ENCODE measurements at places on chromosomes 13 and 19.

DNA sequence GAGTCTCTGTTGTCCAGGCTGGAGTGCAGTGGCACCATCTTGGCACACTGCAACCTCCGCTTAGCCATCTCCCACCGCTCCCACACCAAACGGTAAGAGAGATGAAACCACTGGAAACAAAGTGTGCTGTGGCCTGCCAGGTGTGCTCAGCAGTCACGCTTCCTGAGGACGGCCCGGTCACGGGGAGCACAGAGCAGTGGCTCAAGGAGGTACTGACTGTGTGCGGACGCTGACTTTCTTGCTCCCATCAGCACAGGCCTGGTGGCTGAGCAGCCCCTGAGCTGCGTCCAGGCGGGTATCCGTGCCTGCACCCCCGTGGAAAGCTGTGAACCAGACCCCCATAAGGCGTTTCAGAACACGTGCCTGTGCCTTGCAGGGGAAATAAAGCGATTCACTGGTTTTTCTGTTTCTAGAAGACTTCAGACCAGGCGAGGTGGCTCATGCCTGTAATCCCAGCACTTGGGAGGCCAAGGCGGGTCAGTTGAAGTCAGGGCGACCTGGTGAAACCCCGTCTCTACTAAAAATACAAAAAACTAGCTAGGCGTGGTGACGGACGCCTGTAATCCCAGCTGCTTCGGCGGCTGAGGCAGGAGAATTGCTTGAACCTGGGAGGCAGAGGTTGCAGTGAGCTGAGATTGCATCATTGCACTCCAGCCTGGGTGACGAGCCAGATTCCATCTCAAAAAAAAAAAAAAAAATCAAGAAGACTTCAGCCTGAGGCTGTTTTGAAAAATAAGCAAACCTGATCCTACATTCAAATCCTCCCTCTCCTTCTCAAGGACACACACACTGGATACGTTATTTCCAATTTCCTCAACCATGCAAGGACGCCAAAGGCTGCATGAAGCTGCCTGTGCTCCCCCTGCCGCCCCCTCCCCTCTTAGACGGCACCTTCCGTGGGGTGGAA lies 25.5 kb downstream of the ADPRHL1 start:
- no peak for DNase-seq

GRCh38 chr13:25766576-25766975 lies 285.2 kb downstream of the SHISA2 start:
- no peak for DNase-seq

GRCh38 chr13:51538591-51539179 lies 45.6 kb upstream of the WDFY2 start:
- DNase-seq: no peak

DNA sequence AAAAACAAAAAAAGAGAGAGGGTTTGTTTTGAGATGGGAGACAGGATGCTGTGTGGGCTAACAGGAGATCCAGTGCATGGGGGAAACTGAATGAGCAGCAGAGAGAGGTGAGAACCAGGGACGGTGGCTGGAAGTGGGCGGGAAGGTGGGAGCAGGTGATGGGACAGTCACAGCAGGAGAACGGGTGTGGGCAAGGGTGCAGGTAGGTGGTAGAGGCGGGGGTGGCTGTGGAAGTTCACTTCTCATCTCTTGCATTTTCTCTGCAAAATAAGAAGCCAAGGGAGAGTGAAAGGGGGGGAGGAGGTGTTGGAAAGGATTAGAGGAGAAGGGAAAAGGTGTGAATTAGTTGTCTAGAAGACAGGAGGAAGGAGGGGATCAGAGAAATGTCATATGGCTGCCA lies 21.9 kb downstream of the FBXO17 start:
- DNase-seq: peak; percentile 19

DNA sequence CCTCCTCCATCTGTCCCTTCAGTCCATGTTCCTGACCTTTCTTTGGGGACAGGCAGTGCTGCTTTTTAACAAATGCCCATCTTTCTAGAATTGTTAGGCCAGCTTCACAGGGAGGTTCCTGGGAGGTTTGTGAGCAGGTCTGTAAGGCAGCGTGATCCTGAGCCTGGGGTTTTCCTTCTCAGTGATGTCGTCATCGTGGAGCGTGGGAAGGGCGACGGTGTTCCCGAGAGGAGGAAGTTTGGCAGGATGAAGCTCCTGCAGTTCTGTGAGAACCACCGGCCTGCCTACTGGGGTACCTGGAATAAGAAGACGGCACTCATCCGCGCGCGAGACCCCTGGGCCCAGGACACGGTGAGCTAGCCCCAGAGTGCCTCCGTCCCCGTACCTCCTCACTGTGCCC lies 26.8 kb downstream of the CHAF1A start:
- no peak for DNase-seq

- peak; percentile 71 for DNase-seq
Measured at GRCh38 chr19:40284501-40285352, at the start of gene AKT2. TSS of gene AKT2 (minus strand) at chr19:40285345. CDS start at chr19:40265267, 20,078 bp downstream.

DNA sequence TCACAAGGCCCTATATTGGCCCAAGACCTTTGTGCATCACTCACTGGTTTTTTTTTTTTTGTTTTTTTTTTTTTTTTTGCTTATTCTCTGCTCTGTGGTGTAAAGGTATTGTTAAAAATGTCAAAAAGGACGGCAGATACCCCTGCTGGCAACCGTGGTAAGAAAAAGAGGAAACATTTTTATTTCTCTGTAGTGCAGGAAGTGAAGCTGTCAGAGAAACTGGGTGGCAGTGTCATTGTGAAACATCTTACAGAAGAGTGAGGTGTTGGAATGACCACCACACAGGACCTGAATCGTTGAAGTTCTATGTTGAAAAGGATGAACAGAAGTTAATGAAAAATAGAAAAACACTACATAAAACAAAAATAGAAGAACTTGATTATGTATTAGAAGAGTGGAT lies 346.4 kb downstream of the FGF9 start:
- no peak for DNase-seq

GRCh38 chr19:2271234-2272103 lies 10.5 kb downstream of the PEAK3 start:
- DNase-seq: no peak

DNA sequence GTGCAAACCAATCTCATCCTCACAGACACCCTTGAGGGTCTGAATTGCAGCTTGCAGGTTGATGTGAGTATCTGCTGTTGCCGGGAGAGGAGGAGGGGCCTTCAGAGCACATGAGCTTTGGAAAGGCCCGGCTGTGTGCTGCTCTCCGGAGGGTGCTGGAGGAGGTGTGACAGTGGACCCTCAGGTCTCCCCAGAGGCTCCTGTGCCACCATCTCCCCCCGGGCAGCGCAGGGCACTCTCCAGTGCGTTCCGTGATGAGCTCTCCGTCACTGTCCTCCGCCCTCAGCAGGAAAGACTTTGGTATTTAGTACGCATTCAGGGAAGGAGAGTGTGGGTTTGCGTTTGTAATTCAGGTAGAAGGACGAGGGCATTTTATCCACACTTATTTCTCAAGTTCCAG lies 20.0 kb downstream of the LAMP1 start:
- no peak for DNase-seq

DNA sequence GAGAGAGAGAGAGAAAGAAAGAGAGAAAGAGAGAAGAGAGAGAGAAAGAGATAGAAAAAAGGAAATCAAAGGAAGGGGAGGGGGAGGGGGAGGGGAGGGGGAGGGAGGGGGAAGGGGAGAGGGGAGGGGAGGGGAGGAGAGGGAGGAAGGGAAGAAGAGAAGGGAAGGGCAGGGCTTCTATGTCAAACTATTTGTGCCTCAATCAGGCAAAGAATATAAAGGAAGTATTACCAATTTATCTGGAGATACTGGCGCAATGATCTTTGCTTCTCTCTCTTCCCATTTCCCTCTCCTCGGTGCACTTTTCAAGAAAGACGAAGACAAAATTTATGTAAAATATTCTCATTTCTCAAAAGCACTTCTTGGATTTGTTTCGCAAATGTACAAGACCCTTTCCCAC lies 9.3 kb upstream of the INSR start:
- DNase-seq: no peak

- DNase-seq: no peak
Measured at GRCh38 chr13:113890774-113891480, 27.1 kb upstream of the GAS6 start.

DNA sequence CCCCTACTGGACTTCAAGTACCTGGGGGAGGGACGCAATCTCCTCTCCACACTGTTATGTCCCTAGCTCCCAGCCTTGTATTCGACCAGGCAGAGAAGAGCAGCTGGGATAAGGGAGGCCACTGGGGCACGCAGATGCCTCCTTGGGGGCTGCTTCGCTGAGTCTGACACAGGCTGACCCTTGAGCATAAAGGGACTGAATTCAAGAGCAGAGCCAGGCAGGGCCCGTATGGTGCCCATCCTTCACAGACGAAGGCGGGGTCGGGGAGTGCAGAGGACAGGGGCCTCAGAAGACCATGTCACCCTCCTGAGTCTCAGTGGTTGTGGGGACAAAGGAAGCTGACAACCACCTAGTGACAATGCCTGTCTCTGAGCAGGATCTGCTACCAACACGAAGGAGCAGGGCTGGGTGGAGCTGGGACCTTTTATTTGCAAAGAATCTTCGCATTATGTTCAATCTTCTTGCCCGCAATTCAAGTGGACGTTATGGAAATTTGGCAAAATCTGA lies 124.6 kb downstream of the TUBA3C start:
- DNase-seq: no peak

DNA sequence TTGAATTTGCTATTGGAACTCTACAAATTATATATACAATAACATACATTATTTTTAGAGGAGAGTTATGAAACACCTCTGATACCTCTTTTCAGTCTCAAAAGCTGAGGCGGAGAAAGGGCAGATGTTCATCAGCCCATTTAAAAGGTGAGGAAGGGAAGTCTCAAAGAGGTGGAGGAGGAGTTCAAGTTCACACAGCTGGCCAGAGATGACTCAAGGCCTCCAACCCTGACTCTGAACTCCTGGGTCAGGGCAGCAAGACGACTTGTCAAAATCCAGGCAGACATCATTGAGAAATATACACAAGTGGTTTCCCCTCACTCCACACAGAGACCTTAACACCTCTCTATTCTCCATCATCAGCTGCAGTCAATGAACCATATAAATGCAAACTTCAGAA lies 2.1 kb downstream of the SIAH3 start:
- no peak for DNase-seq

DNA sequence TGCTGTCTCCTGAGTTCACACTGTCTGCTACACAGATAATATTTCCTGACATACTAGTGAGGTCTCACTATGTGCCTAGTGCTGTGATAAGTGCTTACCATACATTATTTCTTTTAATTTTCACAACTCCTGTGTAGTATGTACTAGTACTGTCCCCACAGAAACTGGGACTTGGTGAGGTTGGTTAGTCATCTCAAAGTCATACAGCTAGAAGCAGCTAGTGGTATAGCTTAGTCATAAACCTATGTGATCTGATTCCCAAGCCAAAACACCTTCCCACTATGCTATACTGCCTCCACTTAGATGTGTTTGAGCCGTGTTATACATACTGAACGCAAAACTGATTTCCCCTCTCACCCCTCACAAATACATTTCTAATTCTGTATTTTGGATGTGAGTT lies 10.5 kb downstream of the MTMR6 start:
- DNase-seq: no peak

- DNase-seq: no peak
Measured at GRCh38 chr19:7366701-7367420, 18.1 kb downstream of the ARHGEF18 start.

DNA sequence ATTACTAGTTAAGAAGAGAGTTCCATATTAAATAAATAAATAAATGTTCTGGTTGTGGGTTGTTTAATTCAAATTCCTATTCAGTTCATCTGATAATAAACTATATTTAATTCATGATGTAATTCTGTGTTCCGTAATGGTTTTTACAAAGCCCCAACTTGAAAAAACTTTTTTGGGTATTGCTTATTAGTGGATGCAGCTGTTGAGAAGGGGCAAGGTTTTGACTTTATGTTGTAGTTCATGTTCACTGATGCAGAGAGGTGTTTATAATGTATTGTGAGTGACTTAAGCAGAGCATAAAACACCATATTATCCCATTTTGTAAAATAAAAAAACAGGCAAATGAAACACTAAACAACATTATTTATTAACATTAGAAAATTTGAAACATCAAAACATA lies 107.3 kb upstream of the TNFSF11 start:
- DNase-seq: no peak

GRCh38 chr19:8123683-8124082 lies 25.7 kb downstream of the FBN3 start:
- no peak for DNase-seq

DNA sequence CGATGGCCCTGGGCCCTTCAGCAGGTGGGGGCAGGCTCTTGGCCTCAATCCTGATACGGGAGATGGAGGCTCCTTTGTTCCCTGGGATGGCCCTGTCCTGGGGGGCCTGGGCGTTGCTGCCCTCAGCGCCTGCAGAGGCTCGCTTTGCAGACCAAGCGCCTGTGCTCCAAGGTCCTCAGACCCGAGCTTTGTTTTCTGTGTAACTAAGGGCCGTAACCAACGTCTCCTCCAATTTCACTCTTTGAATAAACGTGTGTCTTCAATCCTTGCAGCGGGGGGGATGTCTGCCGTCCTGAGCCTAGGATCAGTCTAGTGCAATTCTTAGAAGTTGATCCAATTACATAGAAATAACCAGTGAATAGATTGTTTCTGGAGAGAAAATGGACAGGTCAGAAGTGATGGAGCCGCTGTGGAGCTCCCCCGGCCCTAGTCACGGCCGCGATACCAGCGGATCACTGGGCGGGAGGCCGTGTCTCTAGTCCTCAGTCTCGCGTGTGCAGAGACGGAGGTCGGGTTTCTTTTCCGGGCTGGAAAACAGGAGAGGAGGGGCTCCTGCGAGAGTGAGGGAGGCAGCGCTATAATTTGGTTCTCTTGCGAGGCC lies 5.3 kb downstream of the PTBP1 start:
- DNase-seq: peak; percentile 65

DNA sequence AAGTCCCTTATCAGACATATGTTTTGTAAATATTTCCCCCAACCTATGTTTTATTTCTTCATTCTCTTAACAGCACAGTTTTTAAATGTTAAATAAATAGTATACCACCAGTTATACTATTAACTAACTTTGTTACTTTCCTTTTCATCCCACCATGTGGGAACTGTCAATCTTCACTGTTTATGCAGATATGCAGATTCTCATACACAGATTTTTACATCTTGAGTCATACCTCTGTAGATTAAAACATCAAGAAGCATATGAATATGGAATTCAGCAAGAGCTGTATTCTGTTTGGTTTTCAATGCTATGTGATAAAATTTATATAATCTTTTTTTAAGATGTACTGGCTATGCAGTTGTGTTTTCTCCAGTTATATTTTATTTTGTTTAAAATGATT lies 566.3 kb downstream of the LIG4 start:
- no peak for DNase-seq

DNA sequence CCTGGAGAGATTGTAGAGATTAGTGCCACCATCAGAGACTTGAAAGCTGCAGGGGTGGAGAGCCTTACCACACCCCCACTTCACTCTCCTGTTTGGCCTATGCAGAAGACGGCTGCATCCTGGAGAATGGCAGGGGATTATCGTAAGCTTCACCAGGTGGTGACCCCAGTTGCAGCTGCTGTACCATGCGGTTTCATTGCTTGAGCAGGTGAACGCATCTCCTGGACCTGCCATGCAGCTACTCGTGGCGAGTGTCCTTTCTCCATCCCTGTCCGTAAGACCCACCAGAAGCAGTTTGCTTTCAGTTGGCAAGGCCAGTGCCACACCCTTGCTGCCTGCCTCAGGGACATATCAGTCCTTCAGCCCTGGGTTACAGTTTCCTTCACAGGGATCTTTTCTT lies 21.2 kb downstream of the PPP5C start:
- DNase-seq: no peak
